ENCODE measurements at places on chromosomes 1 and 21. TPM values are rescaled to one million over a fixed set of nuclear protein-coding genes. Genes with fewer than 3 reads are reported as not detected.

Gene KCNK1
- total RNA-seq: 7.0 TPM

Gene LCE4A
- total RNA-seq: not detected

Gene CSF3R
- 26.7 TPM for total RNA-seq

Gene CLDN17
- total RNA-seq: not detected

Gene GSTM5
- total RNA-seq: 5.7 TPM

DNA sequence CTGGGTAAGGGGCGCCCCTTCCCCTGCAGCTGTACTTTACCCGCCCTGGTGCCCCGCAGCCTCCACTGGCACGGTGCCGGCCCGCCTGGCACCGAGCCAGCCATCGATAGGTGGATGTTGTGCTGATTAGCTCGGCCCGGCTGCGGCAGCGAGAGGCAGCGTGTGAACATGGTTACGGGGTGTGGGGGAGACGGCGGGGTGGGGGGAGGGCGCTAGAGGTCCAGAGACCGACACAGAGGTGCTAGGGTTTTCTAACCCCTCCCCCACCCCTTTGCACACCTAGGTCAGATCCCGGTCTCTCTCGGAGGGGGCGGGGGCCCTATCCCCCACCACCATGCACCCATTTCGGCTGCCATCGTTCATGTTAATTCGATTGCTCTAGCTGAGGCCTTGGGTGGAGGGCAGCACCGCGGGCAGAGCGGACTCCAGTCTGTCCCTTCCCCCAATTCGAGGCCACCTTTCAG is 6.7 kb downstream of the EFNA4 start:
- H3K27ac ChIP-seq: no peak overlapping the region
- H3K27me3 ChIP-seq: no peaks in the 10 kb centered on the region
- no peak for DNase-seq
- no peaks in the 10 kb centered on the region for H3K4me1 ChIP-seq
- no peaks in the 10 kb centered on the region for H3K36me3 ChIP-seq

DNA sequence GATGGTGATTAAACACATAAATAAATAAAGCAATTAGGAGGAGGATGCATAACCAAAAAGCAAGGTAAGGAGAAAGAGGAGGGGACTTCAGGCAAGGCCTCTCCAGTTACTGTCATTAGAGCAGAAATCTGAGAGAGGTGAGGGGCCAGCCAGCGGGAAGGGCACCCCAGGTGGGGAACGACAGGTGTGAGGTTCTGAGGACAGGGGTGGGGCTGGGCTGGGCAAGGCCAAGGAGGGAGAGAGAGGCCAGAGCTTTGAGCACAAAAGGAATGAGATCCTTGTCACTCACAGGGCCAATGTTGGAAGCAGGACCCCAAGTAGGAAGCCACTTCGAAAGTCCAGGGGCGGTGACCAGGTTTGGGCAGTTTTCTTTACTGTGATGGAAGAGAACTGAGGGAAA is 182.2 kb upstream of the RAB4A start:
- no peak overlapping the region for H3K27ac ChIP-seq
- H3K27me3 ChIP-seq: no peaks in the 10 kb centered on the region
- no peaks in the 10 kb centered on the region for H3K36me3 ChIP-seq
- H3K4me3 ChIP-seq: no peak overlapping the region
- DNase-seq: no peak

GRCh38 chr1:26125382-26125781 is 13.8 kb downstream of the PDIK1L start:
- H3K27me3 ChIP-seq: no peaks in the 10 kb centered on the region
- H3K4me3 ChIP-seq: no peak overlapping the region
- no peaks in the 10 kb centered on the region for H3K36me3 ChIP-seq
- no peak for DNase-seq

- H3K36me3 ChIP-seq: no peaks in the 10 kb centered on the region
- H3K27ac ChIP-seq: no peak overlapping the region
- no peaks in the 10 kb centered on the region for H3K27me3 ChIP-seq
- no peak for DNase-seq
- no peak overlapping the region for H3K4me3 ChIP-seq
These were observed 45.9 kb upstream of the SCAF4 start for GRCh38 chr21:31777857-31778256.

DNA sequence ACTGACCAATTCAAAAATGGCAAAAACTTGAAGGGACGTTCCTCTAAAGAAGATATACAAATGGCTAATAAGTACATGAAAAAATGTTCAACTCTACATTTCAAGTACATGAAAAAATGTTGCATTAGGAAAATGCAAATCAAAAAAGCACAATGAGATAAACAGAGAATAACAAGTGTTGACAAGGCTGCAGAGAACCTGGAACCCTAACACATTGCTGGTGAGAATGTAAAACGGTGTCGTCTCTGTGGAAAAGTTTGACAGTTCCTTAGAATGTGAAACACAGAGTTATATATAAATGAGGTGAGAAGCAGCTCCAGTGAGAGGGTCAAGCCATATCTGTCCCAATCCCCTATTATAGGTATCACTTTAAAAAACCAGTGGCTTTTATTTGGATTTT is 44.6 kb upstream of the RBM34 start:
- no peak for DNase-seq
- no peaks in the 10 kb centered on the region for H3K27me3 ChIP-seq
- no peaks in the 10 kb centered on the region for H3K36me3 ChIP-seq
- H3K27ac ChIP-seq: no peak overlapping the region

DNA sequence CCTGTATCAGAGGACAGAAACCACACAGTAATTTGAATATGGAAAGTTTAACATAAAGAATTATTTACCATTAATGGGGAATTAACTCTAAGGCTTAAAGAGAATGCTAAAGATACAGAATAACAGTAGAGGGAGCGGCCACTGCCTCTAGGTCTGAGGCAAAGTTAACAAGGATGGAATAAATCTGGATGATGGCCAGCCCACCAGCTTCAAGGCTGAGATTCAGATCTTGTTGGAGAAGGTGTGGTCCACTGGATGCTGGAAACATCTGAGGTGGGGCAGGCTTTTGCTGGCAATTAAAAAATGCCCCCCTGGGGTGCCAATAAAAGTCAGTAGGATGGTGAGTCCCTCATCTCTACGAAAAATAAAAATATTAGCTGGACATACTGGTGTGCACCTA is 29.4 kb downstream of the ZMYM4 start:
- no peaks in the 10 kb centered on the region for H3K36me3 ChIP-seq
- no peaks in the 10 kb centered on the region for H3K4me1 ChIP-seq
- H3K4me3 ChIP-seq: no peak overlapping the region
- no peak overlapping the region for H3K27ac ChIP-seq
- no peak for DNase-seq
- H3K27me3 ChIP-seq: no peaks in the 10 kb centered on the region

- H3K4me3 ChIP-seq: no peak overlapping the region
- no peaks in the 10 kb centered on the region for H3K36me3 ChIP-seq
- no peaks in the 10 kb centered on the region for H3K27me3 ChIP-seq
- H3K4me1 ChIP-seq: no peaks in the 10 kb centered on the region
- DNase-seq: no peak
These were observed 207.2 kb upstream of the KIAA0040 start for GRCh38 chr1:175399795-175400194.

DNA sequence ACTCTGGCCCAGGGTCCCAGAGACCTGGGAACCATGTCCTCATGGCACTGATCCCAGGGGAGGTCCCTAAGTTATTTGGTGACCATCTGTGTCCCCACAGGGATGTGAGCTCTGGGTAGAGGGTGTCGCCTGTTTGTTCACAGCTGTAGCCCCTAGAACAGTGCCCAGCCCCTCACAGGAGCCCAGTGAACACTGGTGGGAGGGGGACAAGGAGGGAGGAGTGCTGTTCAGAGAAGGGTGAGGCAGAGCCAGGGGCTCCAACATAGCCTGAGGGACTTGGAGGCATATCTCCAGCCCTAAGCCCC is 450.4 kb downstream of the MATN1 start:
- no peak overlapping the region for H3K27ac ChIP-seq
- H3K4me1 ChIP-seq: no peaks in the 10 kb centered on the region
- H3K27me3 ChIP-seq: no peaks in the 10 kb centered on the region
- H3K4me3 ChIP-seq: no peak overlapping the region
- DNase-seq: no peak

DNA sequence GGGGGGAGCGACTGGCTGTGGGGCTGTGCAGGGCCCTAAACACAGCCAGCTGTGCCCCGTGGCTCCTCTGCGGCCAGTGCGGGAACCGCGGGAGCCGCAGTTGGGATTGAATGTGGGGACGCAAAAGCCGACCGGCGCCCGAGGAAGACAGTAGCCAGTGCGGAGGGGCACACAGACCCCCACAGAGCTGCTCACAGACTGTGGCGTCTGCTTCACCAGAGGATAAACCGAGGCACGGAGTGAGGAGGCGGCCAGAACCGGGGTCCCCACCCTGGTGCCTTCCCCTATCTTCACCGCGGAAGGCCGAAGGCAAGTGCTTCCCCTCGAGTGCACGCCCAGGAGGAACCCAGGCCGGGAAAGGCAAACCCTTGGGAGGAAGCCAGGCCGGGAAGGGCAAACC is 8.7 kb upstream of the TMEM52 start:
- H3K27ac ChIP-seq: no peak overlapping the region
- DNase-seq: peak; percentile 71
- H3K36me3 ChIP-seq: no peaks in the 10 kb centered on the region

GRCh38 chr1:44747878-44748277 is 8.2 kb downstream of the KIF2C start:
- no peaks in the 10 kb centered on the region for H3K4me1 ChIP-seq
- H3K27ac ChIP-seq: no peak overlapping the region
- no peaks in the 10 kb centered on the region for H3K27me3 ChIP-seq
- H3K36me3 ChIP-seq: no peaks in the 10 kb centered on the region
- no peak for DNase-seq

- H3K27me3 ChIP-seq: no peaks in the 10 kb centered on the region
- H3K4me3 ChIP-seq: no peak overlapping the region
- no peak for DNase-seq
These were observed 41.0 kb upstream of the JUN start for GRCh38 chr1:58824753-58825389.

GRCh38 chr1:104795931-104796330 is 1046.2 kb downstream of the AMY1C start:
- no peak for DNase-seq
- H3K4me3 ChIP-seq: no peak overlapping the region
- H3K27ac ChIP-seq: no peak overlapping the region
- H3K36me3 ChIP-seq: no peaks in the 10 kb centered on the region

DNA sequence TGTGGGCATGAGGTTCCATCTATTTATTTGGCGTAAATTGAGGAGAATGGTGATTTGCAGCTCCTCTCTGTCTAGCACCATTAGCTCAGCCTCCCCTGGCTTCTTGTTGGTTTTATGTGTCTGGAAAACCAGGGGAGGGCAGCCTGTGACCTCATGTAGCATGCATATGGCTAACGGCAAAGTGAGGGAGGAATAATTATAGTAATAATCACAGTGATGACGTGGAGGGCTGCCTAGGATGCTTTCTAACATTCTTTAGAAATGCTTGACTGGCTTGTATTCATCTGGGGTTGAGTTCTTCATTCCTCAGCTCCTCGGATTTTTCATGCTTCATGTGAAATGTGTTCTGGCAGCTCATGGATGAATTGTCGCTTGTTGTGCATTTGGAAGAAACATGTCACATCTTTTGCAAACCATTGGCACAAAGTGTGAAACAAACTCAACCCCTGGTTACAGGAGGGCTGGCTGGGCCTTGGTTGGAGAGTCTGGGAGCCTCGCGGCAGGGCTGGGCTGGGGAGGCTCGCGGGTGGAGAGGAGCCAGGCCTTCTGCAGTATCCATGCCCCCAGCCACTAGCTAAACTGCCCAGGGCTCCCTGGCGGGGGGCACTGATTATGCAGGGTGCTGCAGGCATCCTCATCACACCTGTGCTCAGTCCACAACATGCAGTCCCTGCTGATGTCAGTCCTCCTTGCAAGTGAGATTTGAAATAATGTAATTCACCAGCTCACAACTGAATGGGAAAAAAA is 149.6 kb downstream of the DISC1 start:
- H3K4me1 ChIP-seq: no peaks in the 10 kb centered on the region
- no peaks in the 10 kb centered on the region for H3K36me3 ChIP-seq
- no peak overlapping the region for H3K4me3 ChIP-seq
- DNase-seq: no peak
- H3K27me3 ChIP-seq: no peaks in the 10 kb centered on the region

GRCh38 chr1:79322511-79323027 is 316.0 kb upstream of the ADGRL4 start:
- H3K36me3 ChIP-seq: no peaks in the 10 kb centered on the region
- no peak overlapping the region for H3K4me3 ChIP-seq
- no peaks in the 10 kb centered on the region for H3K4me1 ChIP-seq
- DNase-seq: no peak

DNA sequence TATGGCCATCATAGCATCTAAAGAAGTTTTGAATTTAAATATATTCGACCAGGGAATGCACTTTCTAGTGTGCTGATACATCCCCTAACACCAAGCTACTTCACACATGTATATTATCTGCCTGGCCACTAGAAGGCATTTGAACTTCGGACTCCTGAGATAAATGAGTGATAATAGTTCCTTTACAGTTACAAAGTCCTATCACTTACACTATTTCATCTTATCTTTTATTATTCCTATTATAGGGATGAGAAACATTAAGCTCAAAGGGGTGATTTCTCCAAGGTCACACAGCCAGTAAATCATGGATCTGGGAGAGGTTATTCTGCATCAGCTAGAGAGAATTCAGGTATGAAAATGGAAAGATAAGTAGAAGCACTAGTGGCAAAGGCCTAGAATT is 40.3 kb downstream of the GPATCH2 start:
- H3K27me3 ChIP-seq: no peaks in the 10 kb centered on the region
- no peak for DNase-seq
- H3K4me3 ChIP-seq: no peak overlapping the region
- no peaks in the 10 kb centered on the region for H3K4me1 ChIP-seq
- H3K27ac ChIP-seq: no peak overlapping the region

DNA sequence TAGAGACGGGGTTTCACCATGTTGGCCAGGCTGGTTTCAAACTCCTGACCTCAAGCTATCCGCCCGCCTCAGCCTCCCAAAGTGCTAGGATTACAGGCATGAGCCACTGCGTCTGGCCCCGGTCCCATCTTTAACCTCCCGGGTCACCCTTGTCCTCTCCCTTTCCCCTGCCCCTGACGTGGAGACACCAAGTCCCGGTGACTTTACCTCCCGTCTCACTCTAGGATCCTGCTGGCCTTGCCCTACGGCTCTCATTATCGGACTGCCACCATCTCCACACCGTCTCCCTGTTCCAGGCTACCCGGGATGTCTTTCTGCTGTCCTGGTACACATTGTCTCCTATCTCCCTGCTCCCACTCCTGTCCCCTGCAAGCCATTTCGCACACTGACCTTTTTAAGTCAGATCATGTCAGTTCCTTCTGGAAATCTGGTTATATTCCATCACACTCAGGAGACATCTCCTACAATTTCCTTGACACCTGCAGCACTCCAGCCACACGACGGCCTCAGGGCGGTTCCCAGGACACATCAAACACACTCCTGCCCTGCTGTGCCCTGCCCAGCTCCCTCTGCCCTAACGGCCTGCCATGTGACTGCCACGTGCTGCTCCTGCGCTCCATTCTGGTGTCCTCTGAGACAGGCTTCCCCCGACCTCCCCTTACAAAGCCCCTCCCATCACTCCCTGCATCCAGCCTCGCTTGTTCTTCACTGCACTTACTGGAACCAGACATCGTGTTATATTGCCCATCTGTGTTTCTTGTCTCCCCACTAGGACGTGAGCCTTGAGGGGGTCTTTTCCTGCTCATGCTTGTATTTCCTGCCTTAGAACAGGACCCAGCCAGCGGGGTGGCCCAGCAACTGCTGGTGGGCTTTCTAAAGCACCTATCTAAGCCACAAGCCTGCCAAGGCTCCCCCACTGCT is 32.7 kb downstream of the TTC39A start:
- no peaks in the 10 kb centered on the region for H3K36me3 ChIP-seq
- H3K27me3 ChIP-seq: no peaks in the 10 kb centered on the region
